Naive thymus-derived CD8-positive, alpha-beta T cell (primary cell): ENCODE measurements at places on chromosomes 3 and 15. TPM values are rescaled to one million over a fixed set of nuclear protein-coding genes. Genes with fewer than 3 reads are reported as not detected.

The USP19 gene
- total RNA-seq = 99.9 TPM

The CDHR4 gene
- total RNA-seq = not detected

The HEMK1 gene
- 65.1 TPM for total RNA-seq

The SEC62 gene
- total RNA-seq = 147 TPM

The ANKUB1 gene
- not detected for total RNA-seq

The OR4F6 gene
- 0.30 TPM for total RNA-seq

GRCh38 chr3:98329392-98330124 lies 24.1 kb upstream of the OR5K4 start:
- H3K4me1 ChIP-seq = no peaks in the 10 kb centered on the region
- no peak overlapping the region for H3K27ac ChIP-seq
- DNase-seq = peak; percentile 17
- H3K4me3 ChIP-seq = no peak overlapping the region
- no peaks in the 10 kb centered on the region for H3K36me3 ChIP-seq
- peaks cover 72% of the 10 kb centered on the region for H3K27me3 ChIP-seq

- peak overlapping the region; percentile 90 for H3K4me3 ChIP-seq
- DNase-seq = no peak
Measured at GRCh38 chr3:13013994-13014754, 59.1 kb downstream of the IQSEC1 start.

DNA sequence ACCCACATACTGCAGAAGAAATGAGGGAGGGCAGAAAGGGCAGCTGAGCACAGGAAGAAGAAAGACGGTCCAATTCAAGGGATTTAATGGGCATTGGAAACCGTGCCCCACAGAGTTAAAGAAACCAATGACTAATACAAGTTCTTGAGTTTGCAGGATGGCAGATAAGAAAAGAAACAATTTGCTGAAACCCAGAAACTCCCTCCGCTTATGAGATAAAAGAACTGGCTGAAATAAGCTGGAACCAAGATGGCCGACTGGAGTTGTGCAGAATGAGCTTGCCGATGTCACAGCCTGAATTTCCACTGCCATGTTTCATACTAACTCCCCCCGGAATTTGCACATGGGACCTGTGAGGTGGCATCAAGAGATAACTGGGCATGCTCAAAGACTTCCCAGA lies 47.1 kb downstream of the SCAP start:
- no peaks in the 10 kb centered on the region for H3K27me3 ChIP-seq
- peak overlapping the region; percentile 66 for H3K27ac ChIP-seq
- peaks cover 56% of the 10 kb centered on the region for H3K36me3 ChIP-seq
- no peak overlapping the region for H3K4me3 ChIP-seq
- H3K4me1 ChIP-seq = no peaks in the 10 kb centered on the region

- no peak for DNase-seq
- H3K27ac ChIP-seq = no peak overlapping the region
- H3K27me3 ChIP-seq = peaks cover 2% of the 10 kb centered on the region
- no peak overlapping the region for H3K4me3 ChIP-seq
Measured at GRCh38 chr3:125165189-125165947, 47.2 kb downstream of the SLC12A8 start.

GRCh38 chr15:64249406-64249805 lies 86.6 kb upstream of the PPIB start:
- H3K4me1 ChIP-seq = peaks cover 30% of the 10 kb centered on the region
- H3K27me3 ChIP-seq = no peaks in the 10 kb centered on the region
- DNase-seq = no peak
- H3K4me3 ChIP-seq = no peak overlapping the region
